ENCODE measurements at places on chromosomes 11 and 22.
A peak's percentile ranks its signal among the peaks of the same experiment; 100 is the strongest.

DNA sequence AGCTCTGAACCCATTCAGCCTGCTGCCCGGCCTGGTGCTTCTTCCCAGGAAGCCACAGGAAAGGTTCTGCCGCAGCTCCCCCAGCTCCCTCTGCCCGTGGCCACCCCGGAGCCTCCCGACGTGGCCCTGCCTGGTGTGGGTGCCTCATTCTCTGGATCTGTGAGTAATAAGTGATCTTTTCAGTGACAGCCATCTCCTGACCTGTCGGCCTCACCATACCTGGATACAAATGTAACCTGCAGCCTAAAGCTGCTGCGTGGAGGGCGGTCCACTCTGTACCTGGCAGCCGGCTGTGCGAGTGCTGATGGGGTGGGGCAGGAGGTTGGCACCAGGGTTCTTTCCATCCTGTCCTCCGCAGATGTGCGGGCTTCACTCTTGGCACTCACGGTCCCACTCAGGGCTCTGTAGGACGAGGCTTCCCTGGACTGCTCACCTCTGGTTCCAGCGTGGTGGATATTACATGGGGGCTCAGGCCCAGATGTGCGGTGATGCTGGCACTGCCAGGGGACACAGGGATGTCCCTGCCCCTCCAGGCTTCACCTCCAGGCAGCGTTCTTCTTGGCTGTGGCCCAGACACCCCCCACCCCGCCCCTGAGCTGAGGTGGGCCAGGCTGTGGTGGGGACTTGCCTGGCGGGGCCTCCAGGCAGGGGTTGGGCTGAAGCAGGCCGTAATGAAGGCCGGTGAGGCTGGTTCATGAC lies 748.5 kb downstream of the BRD1 start:
- no peak for DNase-seq

GRCh38 chr11:12372111-12372510 lies 5.3 kb upstream of the PARVA start:
- no peak for DNase-seq

- DNase-seq: peak; percentile 70
These were observed at the start of gene KCNE3 for GRCh38 chr11:74466916-74467885. Gene KCNE3 (minus strand): TSS chr11:74467549. CDS start chr11:74457563, 9,986 bp downstream.

DNA sequence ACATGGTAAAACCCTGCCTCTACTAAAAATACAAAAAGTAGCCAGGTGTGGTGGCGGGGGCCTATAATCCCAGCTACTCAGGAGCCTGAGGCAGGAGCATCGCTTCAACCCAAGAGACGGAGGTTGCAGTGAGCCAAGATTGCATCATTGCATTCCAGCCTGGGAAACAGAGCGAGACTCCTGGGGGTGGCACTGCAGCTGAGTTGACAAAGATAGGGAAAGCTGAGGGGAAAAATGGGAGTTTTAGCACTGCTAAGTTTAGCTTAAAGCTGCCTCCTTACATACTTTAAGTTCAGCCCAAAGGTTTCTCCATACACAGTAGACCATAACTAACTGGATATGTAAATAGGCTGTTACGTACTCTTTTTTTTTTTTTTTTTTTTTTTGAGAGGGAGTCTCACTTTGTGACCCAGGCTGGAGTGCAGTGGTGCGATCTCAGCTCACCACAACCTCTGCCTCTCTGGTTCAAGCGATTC lies 9.0 kb upstream of the USP28 start:
- DNase-seq: no peak

- no peak for DNase-seq
These were observed 566 bp downstream of the DDB1 start for GRCh38 chr11:61332281-61332796.

- DNase-seq: no peak
These were observed 1.2 kb downstream of the SYNGR1 start for GRCh38 chr22:39350757-39351688.

- no peak for DNase-seq
These were observed 9.6 kb downstream of the ART5 start for GRCh38 chr11:3632070-3632660.

- peak; percentile 68 for DNase-seq
These were observed at the start of gene APOL6 for GRCh38 chr22:35648066-35649025. Gene APOL6 (plus strand): TSS chr22:35648446. CDS start chr22:35656426, 7,980 bp downstream.

GRCh38 chr11:15157181-15157580 lies 42.5 kb downstream of the INSC start:
- DNase-seq: peak; percentile 23

GRCh38 chr22:45212306-45212709 lies 28.4 kb downstream of the KIAA0930 start:
- DNase-seq: peak; percentile 75

- DNase-seq: no peak
These were observed 94.7 kb downstream of the GGTLC2 start for GRCh38 chr22:22738959-22739585.

DNA sequence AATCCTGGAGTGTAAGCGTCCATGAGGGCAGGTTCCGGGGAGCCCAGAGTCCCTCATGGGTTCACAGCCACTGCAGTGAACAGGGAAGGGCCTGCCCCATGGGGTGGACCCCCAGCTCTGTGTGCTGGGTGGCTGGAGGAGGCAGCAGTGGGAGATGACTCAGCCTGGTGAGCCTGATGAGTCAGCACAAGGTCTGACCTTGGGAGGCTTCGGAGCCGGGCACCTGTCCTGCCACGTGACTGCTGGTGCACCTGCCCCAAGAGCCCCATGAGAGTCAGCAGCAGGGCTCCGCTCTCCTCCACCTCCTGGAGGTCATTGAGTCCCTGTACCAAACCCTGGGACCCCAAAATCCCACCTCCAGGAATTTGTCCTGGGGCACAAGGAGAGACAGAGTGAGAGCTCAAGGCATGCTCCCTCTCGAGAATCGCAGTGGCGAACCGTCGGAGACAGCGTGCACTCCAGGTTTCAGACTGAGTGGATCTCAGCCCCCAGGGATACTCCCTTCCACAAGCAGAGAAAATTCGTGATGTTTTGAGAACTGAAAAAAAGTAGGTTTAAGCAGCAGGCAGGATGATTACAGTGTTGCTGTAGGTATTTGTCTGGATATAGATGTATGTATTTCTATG lies 1221.7 kb downstream of the BRD1 start:
- no peak for DNase-seq

DNA sequence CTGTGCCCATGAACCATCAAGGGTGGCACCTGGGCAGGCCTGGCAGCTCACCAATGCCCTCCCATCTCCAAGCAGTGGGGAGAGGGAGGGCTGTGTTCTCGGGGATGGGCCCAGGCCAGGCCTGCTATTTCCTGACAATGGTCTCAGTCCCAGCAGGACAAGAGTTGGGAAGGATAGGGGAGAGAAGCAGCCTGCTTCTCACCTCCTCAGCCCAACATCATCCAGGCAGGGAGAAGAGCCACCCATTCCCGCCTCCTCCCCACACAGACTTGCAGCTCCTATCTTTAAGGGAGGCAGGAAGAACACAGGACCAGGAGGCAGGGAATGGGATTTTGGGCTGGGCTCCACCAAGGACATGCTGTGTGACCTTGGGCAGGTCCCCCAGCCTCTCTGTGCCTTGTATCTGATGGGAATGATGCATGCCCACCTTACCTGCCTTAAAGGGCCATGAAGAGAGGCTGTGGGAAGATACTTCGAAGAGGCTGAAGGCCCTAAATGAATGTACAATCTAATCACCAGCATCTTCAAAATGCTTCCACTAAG lies 108.7 kb downstream of the DSCAML1 start:
- no peak for DNase-seq

GRCh38 chr22:29706486-29706885 lies 13.3 kb upstream of the CABP7 start:
- peak; percentile 67 for DNase-seq

- peak; percentile 79 for DNase-seq
These were observed 681 bp upstream of the ARHGEF12 start for GRCh38 chr11:120335556-120335907.

DNA sequence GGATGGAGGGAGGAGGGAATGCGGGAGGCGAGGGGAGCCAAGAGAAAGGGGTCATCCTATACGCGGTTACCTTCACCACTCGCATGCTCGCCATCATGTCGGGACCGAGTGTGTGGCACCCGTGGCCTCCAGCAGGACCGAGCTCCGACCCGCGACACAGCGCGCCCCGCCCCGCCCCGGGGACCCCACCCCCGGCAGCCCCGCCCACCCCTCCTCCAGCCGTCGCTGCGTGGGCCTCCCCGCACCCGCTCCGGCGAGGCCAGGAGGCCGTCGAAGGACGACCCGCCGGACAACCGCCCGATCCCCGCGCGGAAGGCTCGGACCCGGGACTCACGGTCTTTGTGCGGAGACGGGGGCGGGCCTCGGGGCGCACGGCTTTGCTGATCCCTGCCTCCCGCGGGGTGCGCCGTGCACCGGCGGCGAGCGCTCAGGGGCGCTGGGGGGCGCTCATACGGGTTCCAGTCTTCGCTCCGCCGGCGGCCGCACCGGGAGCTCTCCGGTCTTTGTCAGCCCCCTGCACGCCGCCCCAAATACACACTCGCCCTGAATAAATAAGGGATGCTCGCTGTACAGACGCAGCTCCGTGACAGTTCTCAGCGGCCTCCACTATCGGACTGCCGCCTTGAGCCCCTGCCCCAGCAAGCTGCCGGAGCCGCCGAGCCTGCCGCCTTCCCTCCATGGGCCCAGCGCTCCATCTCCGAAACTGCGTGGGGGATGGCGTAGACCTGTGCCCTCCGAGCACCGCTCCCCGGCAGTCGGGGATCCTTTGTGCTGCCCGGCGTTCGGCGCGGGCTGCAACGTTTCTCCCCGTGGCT lies at the start of gene UBE2L6:
TSS of gene UBE2L6 (minus strand) at position 158 of the 815 bp plus-strand sequence. CDS start at position 97, 61 bp downstream.
- DNase-seq: peak; percentile 86

GRCh38 chr11:45233804-45234170 lies 52.4 kb downstream of the SYT13 start:
- no peak for DNase-seq

DNA sequence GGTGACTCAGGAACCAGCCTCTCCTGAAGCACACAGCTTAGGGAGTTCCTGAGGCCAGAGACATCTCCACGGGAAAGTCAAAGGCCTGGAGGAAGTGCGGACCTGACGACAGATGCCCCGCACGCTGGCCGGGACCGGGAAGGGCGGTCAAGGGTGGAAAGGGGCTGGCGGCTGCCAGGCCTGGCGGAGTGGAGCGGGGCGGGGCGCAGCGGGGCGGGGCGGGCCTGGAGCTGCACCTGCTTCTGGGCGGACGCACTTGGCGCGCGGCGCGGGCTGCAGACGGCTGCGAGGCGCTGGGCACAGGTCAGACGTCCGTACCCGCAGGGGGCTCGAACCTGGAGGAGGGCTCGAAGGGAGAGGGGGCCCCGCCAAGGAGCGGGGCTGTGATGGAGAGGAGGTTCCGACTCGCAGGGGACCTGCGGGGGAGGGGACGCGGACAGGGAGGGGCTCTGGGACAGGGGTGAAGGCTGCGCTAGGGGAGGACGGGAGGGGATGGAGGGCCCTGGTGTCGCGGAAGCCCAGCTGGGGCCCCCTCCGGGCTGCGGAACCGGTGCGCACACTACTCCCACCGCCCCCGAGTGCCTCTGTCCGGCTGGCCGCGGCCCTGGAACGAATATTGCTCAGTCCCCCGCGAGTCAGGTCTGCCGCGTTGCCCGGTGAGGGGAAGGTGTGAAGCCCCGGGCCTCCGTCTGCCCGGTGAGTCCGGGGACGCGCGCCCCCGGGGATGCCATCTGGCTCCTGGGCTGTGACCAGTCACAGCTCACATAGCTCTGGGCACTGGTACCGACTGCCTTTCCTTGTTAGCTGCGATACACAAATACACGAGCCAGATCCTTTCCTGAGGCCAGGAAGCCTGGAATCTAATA lies at the start of gene TMEM45B:
TSS of gene TMEM45B (plus strand) at position 253 of the 866 bp plus-strand sequence. CDS start 36,635 bp downstream, outside the sequence.
- peak; percentile 69 for DNase-seq

GRCh38 chr11:71305041-71305440 lies 52.7 kb upstream of the SHANK2 start:
- DNase-seq: no peak

DNA sequence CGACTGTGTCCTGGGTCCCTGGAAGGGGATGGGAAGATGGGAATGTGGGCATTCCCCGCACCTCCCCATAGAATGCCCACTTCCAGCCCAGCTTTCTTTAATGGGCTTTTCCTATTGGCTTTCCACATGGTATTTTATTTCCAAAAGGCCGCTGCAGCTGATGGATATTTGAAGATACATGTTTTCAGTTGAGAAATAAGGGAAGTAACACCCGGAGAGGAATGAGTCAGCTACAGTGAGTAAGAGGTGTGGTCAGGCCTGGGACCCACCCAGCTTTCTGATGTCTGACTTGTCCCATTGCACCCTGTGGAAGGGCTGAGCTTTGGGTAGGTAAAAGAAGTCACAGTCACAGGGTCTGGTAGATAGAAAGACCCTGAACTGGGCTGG lies 476.9 kb downstream of the MIAT start:
- no peak for DNase-seq

GRCh38 chr11:2777386-2777785 lies 77.6 kb upstream of the KCNQ1OT1 start:
- no peak for DNase-seq

DNA sequence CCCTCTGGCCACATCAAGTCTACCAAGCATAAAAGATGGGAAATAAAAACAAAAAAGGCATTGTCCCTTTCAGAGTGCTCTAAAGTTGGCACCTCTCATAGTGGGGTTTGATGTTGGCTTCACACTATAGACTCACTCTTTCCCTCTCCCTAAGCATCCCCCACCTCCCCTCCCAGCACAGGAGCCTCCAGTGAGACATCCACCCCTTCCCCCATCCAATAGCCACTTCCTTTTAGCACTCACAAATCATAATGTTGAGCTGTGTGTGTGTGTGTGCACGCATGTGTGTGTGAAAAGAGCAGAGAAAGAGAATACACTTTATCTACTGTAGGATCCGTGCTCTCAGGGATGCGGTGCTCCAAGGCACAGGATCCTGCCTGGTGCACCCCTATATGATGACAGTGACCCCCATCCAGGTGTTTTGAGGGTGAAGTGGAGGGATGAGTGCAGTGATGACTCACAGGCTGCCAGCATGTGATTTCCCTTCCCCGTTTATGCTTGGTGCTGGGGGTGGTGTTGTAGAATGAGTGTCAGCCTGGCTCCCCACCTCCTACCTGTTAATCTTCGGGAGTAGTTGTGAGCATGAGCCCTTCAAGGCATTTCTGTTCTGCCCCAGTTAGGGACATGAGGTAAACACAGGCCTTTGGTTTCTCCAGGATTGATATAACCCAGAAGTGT lies 235.2 kb upstream of the B3GAT1 start:
- DNase-seq: no peak

DNA sequence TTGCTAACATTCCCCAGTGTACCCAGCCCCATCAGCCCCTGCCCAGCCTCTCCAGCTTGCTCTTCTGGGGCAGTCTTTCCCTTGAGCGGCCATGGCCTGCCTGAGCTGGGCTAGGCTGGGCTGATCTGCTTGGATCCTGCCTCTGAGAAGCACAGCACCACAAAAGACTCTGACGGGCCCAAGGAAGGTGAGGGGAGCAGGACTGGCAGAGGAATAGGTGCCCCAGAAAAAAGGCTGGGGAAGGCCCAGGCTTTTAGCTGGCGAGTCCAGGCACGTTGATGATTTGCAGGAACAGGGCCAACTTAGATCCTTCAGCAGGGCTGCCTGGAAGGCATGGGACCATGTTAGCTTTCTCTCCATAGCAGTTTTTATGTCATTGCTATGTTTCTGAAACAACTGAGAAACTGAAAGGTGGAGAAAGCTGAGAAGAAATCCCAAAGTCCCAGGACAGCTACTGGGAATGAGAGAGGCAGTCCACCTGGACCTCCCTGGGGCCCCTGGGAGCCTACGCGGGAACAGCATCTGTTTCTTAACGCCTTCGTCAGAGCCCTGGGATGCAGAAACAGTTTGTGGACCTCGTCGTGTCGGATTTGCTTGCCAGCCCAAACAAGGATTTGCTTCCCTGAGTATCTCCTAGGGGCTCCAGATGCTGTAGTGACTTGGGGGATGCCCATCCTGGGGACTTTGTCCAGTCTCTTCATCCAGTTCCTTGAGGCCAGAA lies 24.4 kb upstream of the FXYD6 start:
- DNase-seq: no peak

GRCh38 chr11:89205378-89205777 lies 27.7 kb downstream of the TYR start:
- no peak for DNase-seq
